IMR-90 (cell line): ENCODE measurements at places on chromosomes 1 and 21. TPM values are rescaled to one million over a fixed set of nuclear protein-coding genes. Genes with fewer than 3 reads are reported as not detected.

- no peak overlapping the region for H3K27ac ChIP-seq
- H3K27me3 ChIP-seq, result no peaks in the 10 kb centered on the region
- no peak overlapping the region for H3K4me3 ChIP-seq
Observed at GRCh38 chr1:5522531-5523145, 469.6 kb downstream of the NPHP4 start.

GRCh38 chr21:39097981-39098380 is 85.3 kb downstream of the PSMG1 start:
- H3K4me1 ChIP-seq, result peaks cover 10% of the 10 kb centered on the region
- no peaks in the 10 kb centered on the region for H3K36me3 ChIP-seq
- no peak overlapping the region for H3K4me3 ChIP-seq
- H3K27ac ChIP-seq, result no peak overlapping the region
- H3K27me3 ChIP-seq, result no peaks in the 10 kb centered on the region; the same call in 1 of the 2 replicates

DNA sequence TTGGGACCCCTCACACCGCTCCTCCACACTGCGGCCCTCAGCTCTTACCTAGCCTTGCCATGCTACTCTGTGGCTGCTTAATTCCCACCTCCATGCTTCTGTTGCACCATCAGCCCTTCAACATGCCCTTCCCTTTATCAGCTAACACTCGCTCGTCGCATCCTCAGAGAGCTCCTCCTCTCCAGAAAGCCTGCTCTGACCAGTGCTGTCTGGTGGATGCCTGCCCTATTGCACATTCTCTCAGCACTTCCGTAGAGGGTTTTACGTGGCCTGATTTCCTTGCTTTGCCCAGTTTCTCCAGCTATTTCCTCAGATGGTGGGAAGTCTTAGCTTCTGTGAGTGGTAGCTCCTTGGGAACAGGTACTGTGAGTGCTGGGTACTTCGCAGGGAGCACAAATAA is 10.3 kb upstream of the LAD1 start:
- no peak overlapping the region for H3K27ac ChIP-seq
- no peak overlapping the region for H3K4me3 ChIP-seq
- H3K27me3 ChIP-seq, result peaks cover 53% of the 10 kb centered on the region
- no peaks in the 10 kb centered on the region for H3K36me3 ChIP-seq
- peak; percentile 36 for DNase-seq

DNA sequence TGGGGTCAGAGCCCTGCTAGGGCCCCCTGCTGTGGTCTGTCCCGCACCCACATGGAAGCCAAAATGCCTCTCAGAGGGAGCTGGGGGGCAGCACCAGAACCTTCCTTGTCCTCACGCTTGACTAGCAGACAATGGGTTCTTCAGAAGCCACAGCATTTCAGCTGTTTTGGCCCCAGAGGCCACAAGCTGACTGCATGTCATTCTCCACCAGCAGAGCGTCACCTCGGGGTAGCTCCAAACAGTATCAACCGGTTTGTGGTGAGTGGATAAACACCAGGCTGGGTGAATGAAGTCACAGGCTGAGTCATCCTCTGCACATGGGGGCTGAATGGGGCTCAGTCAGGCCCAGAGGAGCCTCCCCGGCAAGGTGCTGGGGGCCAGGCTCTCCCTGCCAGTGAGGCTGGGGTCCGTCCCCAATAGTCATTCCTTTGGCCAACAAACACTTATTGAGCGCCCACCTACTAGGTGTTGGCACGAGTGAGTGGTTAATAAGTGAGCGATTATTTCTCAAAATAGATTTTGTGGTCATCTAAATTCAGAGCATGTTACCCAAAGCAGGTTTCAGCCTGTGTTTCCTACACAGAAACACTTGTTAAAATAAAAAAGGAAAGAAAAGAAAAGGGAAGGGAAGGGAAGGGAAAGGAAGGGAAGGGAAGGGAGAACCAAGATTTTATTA is 9.1 kb downstream of the OLIG1 start:
- DNase-seq, result peak; percentile 84
- H3K27ac ChIP-seq, result no peak overlapping the region
- H3K27me3 ChIP-seq, result peaks cover 41% of the 10 kb centered on the region
- peaks cover 2% of the 10 kb centered on the region; the same call in 1 of the 2 replicates for H3K4me1 ChIP-seq

- no peak for DNase-seq
- no peaks in the 10 kb centered on the region for H3K27me3 ChIP-seq
- H3K4me3 ChIP-seq, result no peak overlapping the region
- peaks cover 6% of the 10 kb centered on the region for H3K4me1 ChIP-seq
- H3K36me3 ChIP-seq, result peaks cover 22% of the 10 kb centered on the region
Observed at GRCh38 chr1:109492779-109493178, 1.1 kb upstream of the CYB561D1 start.

DNA sequence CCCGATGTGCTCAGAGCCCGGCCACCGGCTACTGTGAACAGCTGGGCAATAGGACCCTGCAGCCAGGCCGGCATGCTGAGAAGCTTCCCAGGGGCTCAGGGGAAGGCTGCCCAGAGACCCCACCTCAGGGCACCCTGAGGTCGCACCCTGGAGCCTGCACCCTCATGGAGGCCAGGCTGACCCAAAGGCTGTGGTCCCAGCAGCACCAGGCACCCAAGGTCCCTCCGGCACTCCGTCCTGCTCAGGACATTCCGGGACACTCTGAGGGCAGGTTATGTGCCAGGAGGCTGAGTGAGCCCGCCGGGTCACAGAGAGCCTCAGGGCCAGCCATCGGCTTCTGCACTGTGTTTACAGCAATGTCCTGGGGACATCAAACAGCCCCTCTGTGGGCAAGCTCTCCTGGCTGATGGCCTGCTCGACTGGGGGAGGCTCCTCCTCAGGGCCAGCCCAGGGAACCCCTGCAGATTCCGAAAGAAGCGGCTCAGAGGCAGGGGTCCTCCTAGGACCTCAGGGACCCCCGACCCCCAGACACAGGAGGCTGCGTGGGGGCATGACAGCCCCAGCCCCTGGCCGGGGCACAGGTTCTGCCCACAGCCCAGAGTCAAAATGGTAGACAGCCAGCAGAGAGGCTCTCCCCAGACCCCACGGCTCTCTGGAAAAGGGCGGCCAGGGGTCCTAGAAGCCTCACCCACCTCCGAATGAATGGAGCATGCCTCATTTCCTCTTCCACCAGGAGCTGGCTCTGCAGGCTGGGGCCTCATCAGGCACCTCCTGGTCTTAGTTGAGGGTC is 8.2 kb downstream of the SLC19A1 start:
- no peak overlapping the region for H3K27ac ChIP-seq
- H3K36me3 ChIP-seq, result peaks cover 20% of the 10 kb centered on the region
- no peaks in the 10 kb centered on the region for H3K27me3 ChIP-seq
- H3K4me1 ChIP-seq, result peaks cover 4% of the 10 kb centered on the region
- no peak overlapping the region for H3K4me3 ChIP-seq

GRCh38 chr21:36487641-36488307 is 7.9 kb upstream of the CLDN14 start:
- H3K27ac ChIP-seq, result no peak overlapping the region
- H3K4me1 ChIP-seq, result no peaks in the 10 kb centered on the region
- no peaks in the 10 kb centered on the region for H3K36me3 ChIP-seq
- peak; percentile 64 for DNase-seq

GRCh38 chr1:203860396-203861025 is 888 bp upstream of the SNRPE start:
- no peak overlapping the region for H3K27ac ChIP-seq
- peaks cover 8% of the 10 kb centered on the region; the same call in 1 of the 2 replicates for H3K4me1 ChIP-seq
- peak; percentile 10 for DNase-seq
- H3K4me3 ChIP-seq, result no peak overlapping the region
- peaks cover 9% of the 10 kb centered on the region for H3K36me3 ChIP-seq

DNA sequence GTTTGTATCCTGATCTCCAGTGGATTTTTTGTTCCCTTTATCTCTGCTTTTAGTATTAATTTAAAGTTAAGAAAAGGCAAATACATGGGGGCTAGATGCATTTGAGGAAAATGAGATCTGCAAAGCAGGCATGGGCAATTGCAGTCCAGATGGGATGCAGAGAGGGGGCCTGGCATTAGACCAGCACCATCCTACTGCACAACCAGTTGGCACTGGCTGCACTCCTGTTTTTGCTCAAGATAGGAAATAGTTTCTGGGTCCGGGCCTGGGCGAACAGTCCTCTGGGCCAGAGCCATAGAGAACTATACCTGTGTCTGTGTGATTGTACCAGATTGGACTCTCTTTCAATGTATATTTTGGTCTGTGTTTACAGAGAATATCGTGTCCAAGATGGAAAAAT is 34.0 kb upstream of the LEPR start:
- no peak for DNase-seq
- H3K36me3 ChIP-seq, result no peaks in the 10 kb centered on the region

PIGC gene
- 14.9 and 19.4 TPM in 2 replicates for total RNA-seq

CACNA1S gene
- not detected in 2 replicates for total RNA-seq

LCA5L gene
- total RNA-seq, result 0.18 and 0.28 TPM in 2 replicates

AMY1A gene
- not detected in 2 replicates for total RNA-seq

PPM1J gene
- 1.4 and 1.8 TPM in 2 replicates for total RNA-seq

TMPRSS15 gene
- total RNA-seq, result not detected in 2 replicates

CYP4A11 gene
- total RNA-seq, result not detected in 2 replicates

GBP7 gene
- total RNA-seq, result not detected in 2 replicates
